ENCODE measurements at places on chromosomes 11 and 22.

DNA sequence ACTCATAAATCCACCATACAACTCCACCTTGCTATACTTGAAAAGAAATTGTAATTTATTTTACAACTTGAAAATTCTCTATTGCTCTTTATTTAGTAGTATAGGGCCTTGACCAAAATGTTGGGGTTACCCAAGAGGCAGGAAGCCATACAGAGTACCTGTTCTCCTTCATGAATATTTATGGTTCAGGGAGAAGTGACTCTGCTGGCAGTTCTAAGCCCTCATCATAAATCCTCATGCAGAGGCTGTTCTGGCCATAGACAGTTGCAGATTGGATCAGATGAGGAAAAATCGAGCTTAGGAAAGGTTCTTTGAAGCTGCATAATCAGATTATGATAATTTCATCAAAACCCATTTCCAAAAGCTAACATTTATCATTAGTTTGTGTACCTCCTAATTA lies 449.4 kb upstream of the TENM4 start:
- no peak for DNase-seq

- no peak for DNase-seq
Measured at GRCh38 chr11:15180212-15180792, 65.6 kb downstream of the INSC start.

- no peak for DNase-seq
Measured at GRCh38 chr11:15114501-15115475, at the start of gene INSC. TSS of gene INSC (plus strand) at chr11:15114923. CDS start at chr11:15149175, 34,252 bp downstream.

DNA sequence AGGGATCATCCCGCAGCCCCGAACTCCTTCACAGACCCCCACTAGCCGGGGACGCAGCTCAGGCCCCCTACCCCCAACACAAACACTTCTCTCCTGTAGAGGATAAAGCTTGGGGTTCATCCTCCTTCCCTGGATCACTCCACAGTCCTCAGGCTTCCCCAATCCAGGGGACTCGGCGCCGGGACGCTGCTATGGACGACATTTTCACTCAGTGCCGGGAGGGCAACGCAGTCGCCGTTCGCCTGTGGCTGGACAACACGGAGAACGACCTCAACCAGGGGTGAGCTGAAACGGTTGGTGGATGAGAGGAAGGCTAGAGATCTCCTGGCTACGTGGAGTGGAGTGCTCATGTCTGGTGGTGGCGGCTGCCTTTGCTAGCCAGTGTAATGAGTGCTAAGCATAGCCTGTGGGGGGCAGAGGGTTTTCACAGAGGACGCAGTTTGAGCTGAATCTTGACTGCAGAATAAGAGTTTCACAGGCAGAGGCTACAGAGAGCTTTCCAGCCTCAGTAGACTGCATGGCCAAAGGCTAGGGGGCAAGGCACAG lies 580 bp downstream of the ILK start:
- DNase-seq: no peak

- no peak for DNase-seq
Measured at GRCh38 chr11:26753723-26754504, 32.1 kb upstream of the SLC5A12 start.

- no peak for DNase-seq
Measured at GRCh38 chr11:62676698-62677097, 2.2 kb downstream of the UBXN1 start.

GRCh38 chr11:44690651-44691050 lies 36.1 kb upstream of the TSPAN18 start:
- no peak for DNase-seq

DNA sequence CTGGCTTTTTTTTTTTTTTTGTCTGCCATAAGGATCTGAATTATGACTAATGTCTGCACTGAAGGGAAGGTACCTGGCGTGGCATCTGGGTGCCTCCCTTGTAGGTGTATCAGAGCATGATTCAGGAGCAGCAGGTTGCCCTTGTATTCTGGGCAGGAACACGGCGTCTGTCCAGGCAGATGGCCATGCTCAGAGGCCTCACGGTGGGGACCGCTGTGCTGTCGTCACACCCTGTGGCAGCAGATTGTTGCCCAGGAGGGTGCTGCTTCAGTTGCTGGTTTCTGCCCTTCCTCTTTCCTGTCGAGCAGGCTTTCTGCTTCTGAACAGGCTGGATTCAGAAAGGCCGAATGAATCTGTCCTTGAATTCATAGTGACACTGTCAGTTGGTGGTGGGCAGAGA lies 11.0 kb downstream of the ZNRF3 start:
- no peak for DNase-seq

GRCh38 chr11:126498281-126498680 lies 142.8 kb downstream of the ST3GAL4 start:
- DNase-seq: no peak

DNA sequence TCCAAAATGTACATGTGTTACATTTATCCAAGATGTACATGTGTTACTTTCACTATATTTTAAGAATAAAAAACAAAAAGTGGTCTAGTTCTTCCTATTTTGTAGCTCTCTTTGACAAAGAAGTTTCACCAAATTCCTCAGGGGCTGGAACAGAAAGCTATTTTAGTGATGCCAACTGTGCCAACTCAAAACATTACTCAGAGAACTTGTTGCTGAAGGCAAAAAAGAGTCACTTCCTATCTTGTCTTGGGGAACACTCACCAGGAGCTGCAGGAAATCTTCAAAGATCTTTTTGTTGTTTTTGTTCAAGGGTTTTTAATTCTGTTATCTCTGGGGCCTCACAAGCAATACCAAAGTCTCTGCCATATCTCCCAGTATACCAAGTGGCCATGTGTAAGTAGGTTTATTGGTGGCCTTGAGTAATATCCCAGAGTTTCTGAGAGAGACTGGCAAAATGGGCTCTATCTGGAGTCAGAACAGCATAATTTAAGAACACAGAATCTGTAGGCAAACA lies 13.6 kb upstream of the EED start:
- DNase-seq: no peak
